ENCODE measurements at places on chromosomes 7 and 10.
A peak's percentile ranks its signal among the peaks of the same experiment; 100 is the strongest.

GRCh38 chr7:3067606-3068380 lies 24.1 kb upstream of the CARD11 start:
- no peak for DNase-seq

GRCh38 chr7:137421366-137421765 lies 77.8 kb upstream of the PTN start:
- DNase-seq: no peak

- DNase-seq: no peak
Measured at GRCh38 chr10:62024026-62024701, 122.7 kb downstream of the ARID5B start.

DNA sequence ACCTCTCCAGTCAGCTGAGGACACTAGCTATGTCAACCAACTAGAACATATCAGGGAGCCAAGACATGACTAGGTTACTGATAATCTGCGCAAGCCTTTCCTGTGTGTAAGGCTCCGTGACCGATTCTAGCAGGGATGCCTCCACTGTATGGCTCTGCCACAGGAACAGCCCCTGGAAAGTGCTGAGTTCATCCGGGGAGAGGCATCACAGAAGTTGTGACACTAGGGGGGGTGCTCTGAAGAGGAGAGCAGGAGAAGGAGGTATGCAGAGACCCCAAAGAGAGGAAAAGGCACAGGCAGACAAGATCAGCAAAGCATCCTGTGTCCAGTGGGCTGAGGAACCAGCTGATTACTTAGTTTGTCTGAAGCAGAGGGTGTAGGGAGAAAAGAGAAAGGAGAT lies 13.5 kb downstream of the UPP1 start:
- DNase-seq: no peak

DNA sequence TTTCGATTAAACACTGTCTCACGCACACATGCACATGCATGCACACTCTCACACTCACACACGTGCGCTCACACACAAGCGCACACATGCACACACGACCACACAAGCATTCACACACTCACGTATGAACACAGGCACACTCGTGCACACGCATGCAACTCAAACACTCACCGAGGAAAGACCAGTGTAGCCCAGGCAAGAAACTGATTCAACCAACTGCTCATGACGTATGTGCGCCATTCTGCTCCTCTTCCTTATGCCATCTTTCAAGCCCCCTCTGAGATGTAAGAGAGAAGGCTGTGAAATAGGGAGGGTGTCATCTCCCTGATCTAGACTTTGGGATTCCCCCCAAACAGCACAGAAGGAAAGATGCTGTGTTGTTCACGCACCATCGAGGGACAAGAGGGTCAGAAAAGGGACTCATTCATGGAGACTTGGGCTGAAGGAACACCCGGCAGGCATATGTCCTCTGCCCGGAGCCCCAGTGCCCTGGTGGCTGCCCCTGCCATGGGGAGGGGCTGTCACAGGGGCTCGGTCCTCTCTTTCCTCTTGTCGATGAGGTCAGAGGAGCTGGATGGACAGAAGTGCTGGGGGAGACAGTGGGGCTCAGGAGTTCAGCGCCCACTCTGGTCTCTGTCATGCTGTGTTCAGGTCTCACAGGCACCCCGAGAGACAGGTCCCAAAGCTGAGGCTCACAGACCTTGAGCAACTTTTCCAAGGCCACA lies 130.1 kb upstream of the SHH start:
- DNase-seq: no peak

GRCh38 chr7:32943252-32944030 lies 13.8 kb upstream of the FKBP9 start:
- no peak for DNase-seq

- DNase-seq: no peak
Measured at GRCh38 chr10:8473205-8473604, 418.7 kb downstream of the GATA3 start.

DNA sequence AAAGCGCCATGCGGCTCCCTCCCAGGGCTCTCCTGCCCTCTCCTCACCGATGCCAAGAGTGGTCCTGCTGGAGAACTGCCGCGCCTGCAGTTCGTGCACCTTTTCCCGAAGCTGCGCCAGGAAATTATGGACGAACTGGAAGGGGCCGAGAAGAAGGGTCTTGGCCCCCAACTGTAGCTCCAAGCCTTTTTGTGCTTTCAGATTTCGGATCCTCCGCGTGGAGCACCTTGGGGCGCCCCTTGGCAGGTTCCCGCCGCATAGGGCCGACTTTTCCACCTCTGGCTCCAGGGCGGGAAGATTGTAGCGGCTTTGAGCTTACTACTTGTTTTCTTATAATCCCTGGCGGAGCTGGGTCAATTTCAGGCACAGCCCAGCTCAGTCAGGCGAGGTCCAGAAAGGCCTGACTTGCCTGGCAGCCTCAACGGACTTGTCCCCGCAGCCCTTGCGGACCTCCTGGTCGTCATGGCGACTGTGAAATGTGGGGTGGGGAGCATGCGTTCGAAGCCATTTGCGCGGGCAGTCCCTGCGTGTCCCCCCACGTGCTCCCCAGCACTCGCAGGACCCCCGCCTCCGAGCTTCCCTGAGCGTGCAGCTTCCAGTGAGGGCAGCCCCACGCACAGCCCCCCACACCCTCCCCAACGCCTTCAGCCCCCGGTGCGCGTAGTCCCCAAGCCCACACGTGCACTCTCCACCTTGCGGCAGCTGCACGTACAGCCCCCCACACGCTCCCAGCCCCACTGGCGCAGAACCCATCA lies 129.9 kb downstream of the KBTBD2 start:
- DNase-seq: no peak

DNA sequence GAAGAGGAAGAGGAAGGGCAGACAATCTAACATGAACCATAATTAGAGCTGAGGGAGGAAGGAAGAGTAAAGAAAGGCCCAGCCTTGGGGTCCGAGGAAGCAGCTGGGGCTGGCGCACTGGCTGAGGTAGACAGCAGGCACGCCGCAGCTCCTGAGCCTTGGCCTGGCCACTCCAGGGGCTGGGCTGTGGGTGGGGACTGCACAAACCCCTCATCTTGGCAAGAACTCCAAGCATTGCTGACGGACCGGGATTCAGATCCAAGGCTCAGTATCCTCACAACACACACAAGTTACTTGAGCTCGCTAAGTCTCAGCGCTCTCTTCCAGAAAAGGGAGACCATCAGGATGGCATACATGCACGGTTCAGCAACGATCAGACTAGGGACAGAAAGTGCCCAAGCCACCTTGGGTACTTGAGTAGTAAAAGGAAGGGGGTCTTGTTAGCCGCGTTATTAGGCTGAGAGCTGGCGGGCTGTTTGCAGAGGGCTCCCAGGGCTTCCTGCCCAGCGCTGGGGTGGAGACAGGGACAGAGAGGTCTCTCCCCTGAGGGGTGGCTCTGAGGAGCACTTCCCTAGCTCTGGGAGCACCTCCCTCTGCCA lies 4.5 kb downstream of the TNS3 start:
- no peak for DNase-seq

- no peak for DNase-seq
Measured at GRCh38 chr10:16585103-16585502, 63.4 kb upstream of the C1QL3 start.

DNA sequence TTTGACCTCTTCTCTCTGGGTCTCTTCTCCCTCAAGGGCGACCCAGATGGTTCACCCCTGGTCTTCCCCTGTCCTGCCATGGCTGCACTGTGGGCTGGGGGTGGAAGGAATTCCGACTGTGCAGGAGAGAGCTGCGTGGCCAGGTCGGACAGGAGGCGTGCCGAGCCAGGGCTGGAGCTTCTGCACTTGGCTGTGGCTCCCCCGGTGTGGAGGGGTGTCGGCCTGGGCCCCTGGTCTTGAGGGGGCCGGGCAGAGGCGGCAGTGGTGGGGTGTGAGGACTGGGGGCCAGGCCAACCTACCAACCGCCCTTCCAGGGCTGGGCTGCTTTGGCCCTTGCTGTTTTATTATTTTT lies 74.9 kb upstream of the SHH start:
- DNase-seq: peak; percentile 25

GRCh38 chr10:98351831-98352402 lies 63.1 kb downstream of the PYROXD2 start:
- DNase-seq: no peak

DNA sequence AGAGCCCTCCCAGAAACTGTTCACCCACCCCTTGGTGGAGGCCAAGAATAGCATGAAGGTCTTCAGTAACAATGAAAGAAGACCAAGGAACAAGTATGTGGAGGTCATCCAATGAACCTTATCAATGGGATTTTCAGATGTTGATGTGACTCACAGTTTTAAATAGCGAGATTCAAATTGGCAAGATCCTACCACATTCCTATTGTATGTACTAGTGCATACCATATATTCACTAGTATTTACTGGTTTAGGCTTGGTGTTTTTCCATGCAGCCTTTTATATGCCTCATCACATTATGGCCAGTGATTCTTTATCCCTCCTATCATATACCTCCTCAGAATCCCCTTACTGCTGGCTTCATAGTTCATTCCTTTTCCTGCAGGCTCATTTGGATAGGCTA lies 54.4 kb downstream of the ITGB8 start:
- no peak for DNase-seq

GRCh38 chr7:77538281-77539212 lies 1.5 kb downstream of the PTPN12 start:
- no peak for DNase-seq

Data from dorsolateral prefrontal cortex (tissue), 122 donors.